ENCODE measurements at places on chromosomes 12 and 14.

GRCh38 chr12:14408208-14408607 lies 42.7 kb downstream of the ATF7IP start:
- no peak for DNase-seq

DNA sequence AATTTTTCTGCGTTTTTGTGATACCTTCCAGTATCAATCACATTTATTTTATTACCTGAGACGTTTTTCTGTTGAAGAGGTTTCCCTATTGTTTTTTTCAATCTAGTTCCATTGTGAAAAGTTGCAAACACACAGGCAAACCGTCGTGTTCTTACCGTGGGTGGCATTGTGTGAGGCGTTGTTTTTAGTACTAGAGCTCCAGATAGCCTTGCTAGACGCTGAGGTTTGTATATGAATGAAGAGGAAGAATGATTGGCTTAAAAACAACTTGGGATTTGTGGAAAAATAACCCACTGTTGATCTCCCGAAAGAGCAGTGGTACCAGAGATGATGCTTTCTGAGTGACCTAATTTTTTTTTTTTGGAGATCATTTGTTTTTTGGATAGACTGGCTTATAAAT lies 1.0 kb downstream of the SOCS4 start:
- no peak for DNase-seq

DNA sequence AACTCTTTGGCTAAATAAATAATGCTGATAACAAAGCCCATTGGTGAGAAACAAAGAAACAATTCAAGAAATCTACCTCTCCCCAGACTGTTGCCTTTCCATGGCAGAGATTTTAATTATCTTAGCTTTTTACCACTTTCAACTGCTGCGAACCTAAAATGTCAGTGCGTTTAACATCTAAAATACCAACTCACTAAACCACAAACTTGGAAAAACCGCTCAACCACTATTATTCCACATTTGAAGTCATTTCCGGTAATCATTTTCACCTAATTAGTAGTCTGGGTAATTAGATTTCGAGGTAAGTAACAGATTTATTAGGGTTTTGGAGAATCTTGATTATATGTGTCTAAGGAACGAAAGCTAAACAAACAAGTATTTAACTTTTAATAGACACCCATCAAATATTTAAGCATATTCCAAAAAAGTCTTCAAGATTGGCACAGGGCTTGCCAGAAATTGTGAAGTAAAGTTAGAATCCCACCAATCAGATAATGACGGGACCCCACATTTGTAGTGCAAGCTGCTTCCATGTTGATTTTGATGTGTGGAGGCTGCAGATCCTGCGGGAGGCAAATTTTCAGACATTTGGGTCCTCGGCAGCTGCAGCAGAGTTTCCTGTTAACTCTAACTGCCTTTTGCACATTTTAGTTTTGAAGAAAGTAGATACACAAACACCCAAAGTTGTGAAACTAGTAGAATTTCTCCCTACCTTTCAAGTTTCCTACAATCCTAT lies 4.1 kb downstream of the OTX2 start:
- no peak for DNase-seq

- no peak for DNase-seq
Measured at GRCh38 chr14:50082308-50082742, 34.0 kb downstream of the VCPKMT start.

GRCh38 chr14:71554959-71555612 lies 377.1 kb upstream of the RGS6 start:
- DNase-seq, result no peak

Data from stimulated activated CD4-positive, alpha-beta T cell treated with anti-CD3 and anti-CD28 coated beads, TNF-alpha, amount 100 ng/mL, for 24 hours (primary cell).